ENCODE measurements at places on chromosomes 7 and 10. TPM values are rescaled to one million over a fixed set of nuclear protein-coding genes. Genes with fewer than 3 reads are reported as not detected.

DNA sequence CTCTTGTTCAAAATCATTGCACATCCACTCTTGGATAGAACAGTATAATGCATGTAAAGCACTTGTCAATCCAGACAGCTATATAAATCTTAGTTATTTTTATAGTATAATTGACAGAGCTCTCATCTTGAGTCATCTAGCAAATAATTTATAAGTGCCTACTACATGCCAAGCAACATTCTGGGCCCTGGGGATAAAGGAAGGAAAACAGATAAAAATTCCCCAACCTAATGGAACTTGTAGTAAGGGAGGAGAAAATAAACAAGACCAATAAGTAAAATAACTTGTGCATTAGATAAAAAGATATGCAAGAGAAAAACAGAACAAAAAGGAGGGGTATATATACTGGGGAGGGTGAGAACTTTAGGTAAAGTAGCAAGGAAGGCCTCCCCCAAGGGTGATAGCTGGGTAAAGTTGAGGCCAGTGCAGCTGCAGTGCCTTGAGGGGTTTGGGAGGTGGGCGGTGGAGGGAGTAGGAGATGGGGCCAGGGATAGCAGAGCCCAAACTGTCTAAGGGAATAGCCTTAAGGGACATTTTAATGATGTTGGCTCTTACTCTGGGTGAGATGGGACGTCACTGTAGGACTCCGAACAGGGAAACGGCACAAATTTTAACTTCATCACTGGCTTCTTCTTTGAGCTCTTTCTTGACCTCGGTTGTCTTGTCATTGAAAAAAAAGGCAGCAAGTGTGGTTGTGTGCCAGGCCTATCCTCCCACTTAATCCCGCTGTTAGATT lies 79.3 kb upstream of the SEC61G start:
- DNase-seq, result no peak

DNA sequence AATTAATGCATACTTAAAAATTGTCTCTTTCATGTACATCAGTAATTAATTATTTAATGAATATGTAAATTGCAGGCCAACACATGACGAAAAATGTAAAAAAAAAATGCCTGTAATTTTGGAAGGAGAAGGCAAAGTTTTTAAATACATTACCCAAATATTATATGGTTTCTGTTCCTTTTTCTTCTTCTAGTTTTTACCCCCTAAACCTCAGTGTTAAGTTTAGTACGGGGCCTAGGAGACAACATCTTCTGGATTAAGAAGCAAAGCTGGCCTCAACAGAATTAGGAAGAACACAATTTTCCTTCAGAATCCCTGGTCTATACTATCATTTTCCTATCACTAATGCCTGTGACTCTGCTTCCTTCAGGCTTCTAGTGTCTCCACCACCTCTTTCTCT lies 459.3 kb upstream of the NRP1 start:
- DNase-seq, result no peak

The TTYH3 gene
- 22.2 TPM for total RNA-seq

GRCh38 chr7:23212841-23213240 lies 31.0 kb downstream of the NUP42 start:
- DNase-seq, result no peak

GRCh38 chr10:26457088-26457487 lies 18.9 kb downstream of the APBB1IP start:
- DNase-seq, result no peak

DNA sequence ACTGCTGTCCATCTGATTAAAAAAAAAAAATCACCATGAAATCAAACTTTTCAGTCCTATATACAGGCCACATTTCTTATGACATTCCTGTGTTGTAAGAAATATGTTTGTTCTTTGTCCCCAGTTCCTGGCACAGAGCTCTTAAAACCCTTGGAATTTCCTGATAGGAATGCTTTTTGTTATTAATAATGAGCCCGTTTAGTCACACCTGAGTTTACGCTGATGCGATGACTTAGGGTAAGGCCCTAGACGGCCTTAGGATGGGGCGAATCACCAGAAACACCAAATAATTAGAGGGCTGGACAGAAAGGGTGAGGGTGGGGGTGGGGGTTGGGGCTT lies 17.5 kb downstream of the TSPAN15 start:
- DNase-seq, result no peak

The KCNIP2 gene
- 0.96 TPM for total RNA-seq

GRCh38 chr7:146889806-146890555 lies 773.4 kb downstream of the CNTNAP2 start:
- DNase-seq, result no peak

The MSS51 gene
- 1.5 TPM for total RNA-seq

The PPP1R17 gene
- total RNA-seq, result not detected

GRCh38 chr10:26502986-26503385 lies 64.8 kb downstream of the APBB1IP start:
- DNase-seq, result no peak

DNA sequence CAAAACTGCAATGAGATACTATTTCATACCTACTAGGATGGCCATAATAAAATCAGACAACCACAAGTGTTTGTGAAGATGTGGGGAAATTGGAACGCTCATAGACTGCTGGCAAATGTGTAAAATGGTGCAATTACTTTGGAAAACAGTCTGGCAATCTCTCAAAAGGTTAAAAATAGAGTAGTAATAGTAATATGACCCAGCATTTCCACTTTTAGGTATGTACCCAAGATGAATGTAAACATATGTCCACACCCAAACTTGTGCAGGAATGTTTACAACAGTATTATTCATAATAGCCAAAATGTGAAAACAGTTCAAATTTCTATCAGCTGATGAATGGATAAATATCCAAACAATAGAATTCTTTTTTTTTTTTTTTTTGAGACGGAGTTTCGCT lies 731.6 kb upstream of the ANKRD30A start:
- DNase-seq, result no peak
